ENCODE measurements at places on chromosomes 7 and 10.

DNA sequence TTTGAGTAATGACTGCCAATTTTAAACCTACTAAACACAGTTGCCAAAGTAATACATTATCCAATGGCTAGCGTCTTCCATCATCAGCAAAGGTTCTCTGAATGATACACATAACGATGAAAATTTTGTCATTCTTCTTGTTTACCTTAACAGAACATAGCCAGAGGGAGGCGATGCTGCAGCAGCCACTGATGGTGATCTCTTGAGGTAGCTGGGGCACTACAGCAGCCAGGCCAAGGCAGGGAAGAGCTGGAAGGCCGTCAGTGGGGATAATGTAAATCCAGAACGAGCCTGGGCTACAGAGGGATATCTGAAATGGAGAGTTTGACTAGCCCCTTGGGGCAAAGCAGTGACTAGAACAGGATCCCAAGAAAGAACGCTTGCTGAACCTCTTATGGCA lies 38.8 kb downstream of the PRPS1L1 start:
- DNase-seq: no peak

DNA sequence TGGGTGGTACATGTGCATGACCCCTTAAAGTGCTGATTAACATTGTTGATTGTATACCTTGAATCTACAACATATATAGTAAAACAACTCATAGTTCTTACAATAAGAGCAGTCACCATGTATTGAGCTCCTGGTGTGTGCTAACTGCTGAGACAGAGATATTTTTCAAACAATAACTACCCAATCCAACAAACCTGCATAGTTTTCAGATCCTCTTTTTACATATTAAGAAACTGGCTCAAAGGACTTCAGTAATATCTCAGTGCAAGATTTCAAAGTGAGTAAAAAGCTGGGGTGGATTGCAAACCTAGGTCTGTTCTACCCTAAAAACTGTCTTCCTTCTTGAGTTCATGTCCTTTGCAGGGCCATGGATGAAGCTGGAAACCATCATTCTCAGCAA lies 272.2 kb downstream of the SNX13 start:
- no peak for DNase-seq

GRCh38 chr7:142854372-142855113 lies at the start of gene EPHB6:
TSS of gene EPHB6 (plus strand) at chr7:142855076. CDS start at chr7:142863228, 8,152 bp downstream.
- peak; percentile 74 for DNase-seq

- no peak for DNase-seq
Measured at GRCh38 chr7:105209433-105209832, 179.3 kb downstream of the SRPK2 start.

DNA sequence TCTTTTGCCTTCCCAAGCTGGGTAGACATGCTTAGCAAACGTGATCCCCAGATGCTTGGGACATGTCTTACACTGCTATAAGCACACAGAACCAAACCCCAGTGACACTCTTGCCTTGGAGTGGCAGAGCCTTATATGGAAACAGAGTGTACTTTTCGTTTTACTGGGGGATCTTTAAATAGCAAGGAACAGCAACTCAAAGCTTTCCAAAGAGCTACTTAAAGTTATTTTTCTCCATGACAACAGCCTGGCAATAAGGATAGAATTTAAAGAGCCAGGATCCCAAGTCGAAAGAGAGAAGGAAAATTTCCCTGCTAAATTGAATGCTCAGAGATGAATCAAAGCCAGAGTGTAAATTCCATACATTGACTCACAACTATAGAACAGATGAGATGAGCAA lies 67.8 kb downstream of the ZNF365 start:
- no peak for DNase-seq

DNA sequence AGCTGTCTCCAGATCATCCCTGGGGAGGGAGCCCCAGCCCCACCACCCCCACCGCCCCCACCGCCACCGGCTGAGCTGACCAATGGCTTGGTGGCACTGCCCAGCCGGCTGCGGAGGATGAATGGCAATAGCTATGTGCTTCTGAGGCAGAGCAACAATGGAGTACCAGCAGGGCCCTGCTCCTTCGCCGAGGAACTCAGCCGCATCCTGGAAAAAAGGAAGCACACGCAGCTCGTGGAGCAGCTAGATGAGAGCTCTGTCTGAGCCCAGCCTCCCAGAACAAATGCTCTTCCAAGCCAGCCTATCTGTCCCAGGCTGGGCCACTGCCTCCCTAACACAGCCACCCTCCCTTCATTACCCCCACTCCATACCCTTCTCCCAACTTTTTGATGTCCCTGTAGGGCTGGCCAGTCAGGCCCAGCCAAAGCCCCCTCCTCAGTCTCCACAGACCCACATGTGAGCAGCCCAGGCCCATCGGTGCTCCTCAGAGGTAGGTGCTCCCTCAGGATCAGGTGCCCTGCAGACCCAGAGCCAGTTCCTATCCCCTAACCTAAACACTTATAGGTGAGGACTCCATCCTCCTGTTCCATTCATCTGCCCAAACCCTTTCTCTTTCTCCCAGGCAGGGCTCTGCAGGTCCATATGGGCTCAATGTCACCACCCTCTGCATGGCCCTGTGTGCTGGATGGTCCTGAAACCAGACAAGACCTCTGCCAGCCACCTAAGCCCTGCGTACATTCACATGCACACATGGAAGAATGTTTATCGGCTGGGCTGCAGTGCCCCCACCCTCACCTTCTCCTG lies 3.2 kb downstream of the MRPL43 start:
- DNase-seq: no peak

GRCh38 chr10:123582084-123582989 lies 83.8 kb upstream of the GPR26 start:
- peak; percentile 82 for DNase-seq

DNA sequence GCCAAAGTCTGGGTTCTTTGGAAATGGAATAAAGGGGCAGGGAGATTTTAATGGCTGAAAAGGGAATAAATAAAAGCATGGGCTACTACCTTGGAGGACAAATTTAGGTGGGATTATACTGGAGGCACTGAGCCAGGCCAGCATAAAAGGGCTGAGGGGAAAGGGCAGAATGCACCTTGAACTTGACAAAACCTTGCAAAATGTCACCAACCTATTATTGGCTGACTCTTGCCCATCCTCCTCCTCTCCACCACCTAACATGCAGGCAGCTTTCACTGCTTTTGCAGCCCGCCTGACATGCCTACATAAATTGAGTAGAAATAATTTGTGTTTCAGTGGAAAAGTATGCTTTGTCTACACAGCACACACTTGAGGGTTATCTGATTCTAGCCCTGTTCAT lies 65.3 kb upstream of the ABLIM1 start:
- no peak for DNase-seq

DNA sequence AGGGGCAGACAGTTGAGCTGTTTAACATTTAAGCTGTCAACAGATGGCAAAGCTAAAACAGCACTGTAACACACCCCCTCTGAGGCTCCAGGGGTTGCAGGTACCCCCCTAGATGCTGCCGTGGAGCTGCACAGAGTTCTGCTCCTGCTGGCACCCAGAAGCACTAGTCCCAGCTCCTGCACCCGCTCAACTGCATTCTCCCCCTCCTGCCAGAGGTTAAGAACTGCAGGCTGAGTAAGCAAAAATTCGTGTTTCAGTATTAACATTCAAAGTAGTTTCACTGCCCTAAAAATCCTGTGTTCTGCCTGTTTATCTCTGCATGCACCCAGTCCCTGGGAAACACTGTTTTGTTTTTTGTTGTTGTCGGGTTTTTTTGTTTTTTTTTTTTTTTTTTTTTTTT lies 790.8 kb upstream of the KCND2 start:
- DNase-seq: peak; percentile 18

DNA sequence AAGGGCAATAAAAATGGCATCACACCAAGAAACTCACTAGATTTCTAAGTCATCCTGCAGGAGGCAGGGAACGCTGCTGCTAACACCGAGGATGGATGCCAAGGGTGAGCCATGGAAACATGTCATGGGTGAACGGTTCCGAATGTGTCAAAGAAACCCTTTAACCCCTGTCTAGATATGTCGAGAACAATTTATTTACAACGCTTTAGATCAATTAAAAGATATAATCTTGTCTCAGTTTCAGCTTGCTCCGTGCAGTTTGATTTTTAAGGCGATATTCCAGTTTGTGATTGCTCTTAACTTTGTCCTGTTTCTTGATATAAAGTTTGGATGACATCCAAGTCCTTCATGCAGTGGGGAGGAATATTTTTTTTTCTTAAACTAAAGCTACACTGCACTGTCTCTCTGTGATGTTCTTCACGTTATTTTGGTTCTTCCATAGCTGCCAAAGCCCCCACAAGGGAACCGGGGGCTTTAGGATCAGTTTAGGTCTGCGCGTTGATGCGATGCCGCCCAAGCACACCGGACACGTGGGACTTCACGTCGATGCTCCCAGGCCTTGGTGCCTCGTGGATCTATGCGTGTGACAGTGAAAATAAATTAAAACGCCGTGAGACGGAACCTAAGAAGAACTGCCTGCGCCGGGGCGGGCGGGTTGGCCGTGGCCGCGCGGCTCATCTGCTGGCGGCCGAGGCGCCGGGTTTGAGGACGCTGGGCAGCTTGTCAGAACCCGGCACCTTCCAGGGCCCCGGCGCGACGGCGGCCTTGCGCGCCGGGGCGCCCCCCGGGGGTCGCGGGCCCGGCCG lies 220.3 kb downstream of the PHTF2 start:
- peak; percentile 10 for DNase-seq

- DNase-seq: no peak
Measured at GRCh38 chr10:21160116-21160515, 263.0 kb upstream of the NEBL start.

DNA sequence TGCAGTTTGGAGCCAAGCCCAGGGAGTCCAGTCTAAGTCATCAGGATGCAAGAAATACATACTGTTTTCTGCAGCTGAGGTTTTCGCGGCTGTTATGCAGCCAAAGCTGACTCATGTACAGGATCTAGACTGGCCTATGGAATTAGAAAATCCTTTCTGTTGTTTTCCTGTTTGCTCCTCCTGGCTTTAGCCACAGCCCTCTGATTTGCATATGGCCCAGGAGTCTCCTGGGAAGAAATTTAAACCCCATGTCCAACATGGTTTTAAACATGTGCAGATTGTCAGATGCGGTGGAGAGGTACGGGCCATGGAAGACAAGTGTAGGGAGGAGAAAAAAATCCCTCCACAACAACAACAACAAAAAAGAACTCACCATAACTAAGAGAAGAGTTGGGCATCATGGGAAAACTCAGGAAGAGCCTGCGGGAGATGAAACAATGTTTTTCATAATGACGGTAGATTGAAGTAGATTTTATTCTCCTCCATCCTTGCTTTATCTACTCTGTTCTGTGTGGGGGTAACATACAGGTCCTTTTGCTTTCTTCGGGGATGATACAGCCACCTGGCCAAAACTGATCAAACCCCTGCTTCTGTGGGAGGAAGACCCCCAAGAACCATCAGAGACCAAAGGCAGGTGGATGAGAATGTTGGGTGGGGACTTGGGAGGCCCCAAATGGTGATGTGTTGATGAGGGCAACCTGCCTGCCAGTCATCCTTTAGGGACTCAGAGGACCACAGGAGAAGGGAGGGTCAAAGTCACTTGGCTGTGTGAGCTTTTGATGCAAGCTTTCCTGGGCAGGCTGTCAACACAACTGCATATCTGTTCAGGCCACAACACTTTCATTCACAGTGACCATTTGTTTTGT lies 29.8 kb upstream of the GNA12 start:
- peak; percentile 27 for DNase-seq

DNA sequence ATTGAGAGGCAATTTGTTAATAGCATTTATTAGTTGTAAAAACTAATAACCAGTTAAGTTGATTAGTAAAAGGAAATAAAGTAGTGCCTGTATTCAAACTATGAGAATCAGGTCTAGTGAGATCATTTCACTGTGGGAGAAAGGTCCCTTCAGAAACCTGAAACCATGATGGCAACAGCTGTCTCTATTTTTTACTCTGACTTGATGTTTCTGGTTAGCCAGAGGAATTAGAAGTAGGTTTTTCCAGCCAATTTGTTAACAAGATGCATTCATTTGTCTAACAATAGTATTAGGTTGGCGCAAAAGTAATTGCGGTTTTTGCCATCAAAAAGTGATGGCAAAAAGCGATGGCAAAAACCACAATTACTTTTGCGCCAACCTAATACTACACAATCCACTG lies 272.2 kb upstream of the YAE1 start:
- no peak for DNase-seq

DNA sequence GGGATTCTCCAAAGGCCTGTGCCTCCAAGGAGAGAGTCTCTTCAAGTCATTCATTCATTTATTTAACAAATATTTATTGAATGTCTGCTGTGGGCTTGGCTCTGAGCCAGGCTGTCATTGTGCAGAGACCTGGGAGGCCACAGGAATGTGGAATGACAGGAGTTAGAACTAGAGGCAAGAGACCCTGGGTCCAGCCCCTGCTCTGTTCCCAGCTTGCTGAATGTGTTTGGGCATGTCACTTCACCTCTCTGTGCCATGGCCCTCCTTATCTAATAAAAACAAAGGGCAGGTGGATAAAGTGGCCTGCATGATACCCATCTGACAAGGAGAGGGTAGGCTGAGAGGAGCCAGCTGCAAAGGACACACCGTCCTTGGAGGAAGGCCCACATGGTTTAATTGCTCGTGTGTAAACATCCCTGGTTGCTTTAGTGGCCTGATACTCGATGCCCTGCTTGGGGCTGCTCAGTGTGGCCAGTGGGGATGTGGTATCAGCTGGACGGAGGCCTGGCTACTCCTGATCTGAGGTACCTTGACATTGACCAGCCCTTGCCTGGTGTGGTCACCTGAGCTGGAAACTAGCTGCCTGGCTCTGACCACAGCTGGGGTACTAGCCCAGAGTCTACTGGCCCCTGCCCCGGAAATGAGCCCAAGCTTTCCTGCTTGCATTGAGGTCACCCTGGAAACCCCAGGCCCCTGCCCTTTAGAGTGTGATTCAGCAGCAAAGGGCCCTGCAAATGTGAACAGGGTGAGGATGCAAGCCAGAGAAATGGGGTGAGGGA lies 116.2 kb downstream of the CDH23 start:
- no peak for DNase-seq

- no peak for DNase-seq
Measured at GRCh38 chr7:1794888-1795542, 124.9 kb downstream of the ELFN1 start.

- DNase-seq: no peak
Measured at GRCh38 chr7:144792050-144792449, 43.8 kb downstream of the TPK1 start.

DNA sequence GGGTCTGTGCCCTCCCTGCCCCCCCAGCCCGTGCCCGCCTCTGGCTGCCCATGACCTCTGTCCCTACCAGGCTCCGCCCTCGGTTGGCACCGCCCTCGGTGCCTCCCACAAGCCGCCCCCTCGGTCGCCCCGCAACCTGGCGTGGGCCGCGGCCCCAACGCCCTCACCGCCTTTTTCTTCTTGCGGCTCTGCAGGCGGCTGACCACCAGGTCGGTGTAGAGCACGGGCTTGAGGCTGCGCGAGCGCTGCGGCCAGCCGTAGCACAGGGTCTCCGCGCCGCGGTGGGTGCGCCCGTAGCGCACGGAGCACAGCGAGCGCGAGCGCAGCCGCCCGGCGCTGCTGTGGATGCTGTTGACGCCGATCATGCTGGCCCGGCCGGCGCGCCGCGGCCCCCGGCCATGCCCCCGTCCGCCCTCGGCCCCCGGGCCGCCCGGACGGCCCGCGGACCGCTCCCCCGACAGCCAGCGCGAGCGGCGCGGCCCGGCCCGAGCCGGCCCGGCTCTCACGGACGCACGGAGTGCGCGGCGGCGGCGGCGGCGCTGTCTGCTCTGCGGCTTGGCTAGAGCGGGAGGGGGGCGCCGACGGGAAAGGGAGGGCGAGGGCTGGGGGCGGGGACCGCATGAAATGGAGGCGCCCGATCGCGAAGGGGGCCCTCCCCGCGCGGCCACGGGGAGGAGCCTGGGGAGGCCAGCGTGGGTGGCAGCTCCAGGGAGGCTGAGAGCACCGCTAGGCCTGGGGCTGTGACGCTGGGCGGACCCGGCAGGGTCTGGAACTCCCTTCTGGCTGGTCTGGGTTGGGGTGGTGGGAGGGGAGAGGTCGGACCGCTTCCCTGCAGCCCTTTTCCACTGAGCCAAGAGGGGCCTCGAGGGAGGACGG lies 9.6 kb downstream of the PSD start:
- DNase-seq: peak; percentile 54
